ENCODE measurements at places on chromosomes 7 and 10.

DNA sequence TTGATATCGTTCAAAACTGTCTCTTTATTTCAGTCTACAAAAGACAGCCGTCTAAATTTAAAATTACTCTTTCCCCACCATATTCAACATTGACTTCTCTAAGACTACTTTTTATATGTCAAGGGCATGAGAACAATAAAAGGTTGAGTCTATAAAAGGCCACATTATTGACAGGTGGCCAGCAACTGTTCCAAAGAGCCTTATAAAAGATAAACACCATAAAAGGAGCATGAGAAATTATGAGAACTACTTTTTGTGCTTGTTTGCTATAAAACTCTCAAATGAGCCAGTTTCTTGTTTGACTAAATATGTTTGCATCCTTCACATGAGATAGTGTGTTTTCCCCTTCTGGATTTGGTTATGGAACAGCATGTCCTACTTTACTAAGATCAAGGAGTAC lies 189.2 kb downstream of the THSD7A start:
- no peak for DNase-seq

- DNase-seq = no peak
Observed at GRCh38 chr7:157938211-157938610, 601.4 kb downstream of the DNAJB6 start.

DNA sequence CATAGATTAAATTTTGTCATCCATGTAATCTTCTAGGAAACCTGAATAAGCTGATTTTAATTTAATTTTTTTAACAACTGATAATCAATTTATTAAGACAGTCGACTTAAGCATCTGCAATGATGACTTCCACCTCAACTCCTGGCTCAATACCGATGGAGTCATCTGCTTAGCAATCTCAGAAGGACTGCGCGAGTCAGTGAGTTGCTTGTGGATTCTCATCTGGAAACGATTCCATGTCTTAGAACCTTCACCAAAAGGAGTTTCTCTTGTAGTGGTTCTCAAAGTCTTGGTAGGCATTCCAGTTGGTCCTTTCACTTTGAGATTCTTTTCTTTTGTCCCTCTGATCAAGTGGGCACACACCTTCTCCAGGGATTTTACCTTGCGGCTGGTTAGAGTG lies 85.5 kb downstream of the XRCC2 start:
- DNase-seq = no peak

- DNase-seq = peak; percentile 59
Observed at GRCh38 chr7:140260352-140261104, 83.7 kb upstream of the KDM7A start.

DNA sequence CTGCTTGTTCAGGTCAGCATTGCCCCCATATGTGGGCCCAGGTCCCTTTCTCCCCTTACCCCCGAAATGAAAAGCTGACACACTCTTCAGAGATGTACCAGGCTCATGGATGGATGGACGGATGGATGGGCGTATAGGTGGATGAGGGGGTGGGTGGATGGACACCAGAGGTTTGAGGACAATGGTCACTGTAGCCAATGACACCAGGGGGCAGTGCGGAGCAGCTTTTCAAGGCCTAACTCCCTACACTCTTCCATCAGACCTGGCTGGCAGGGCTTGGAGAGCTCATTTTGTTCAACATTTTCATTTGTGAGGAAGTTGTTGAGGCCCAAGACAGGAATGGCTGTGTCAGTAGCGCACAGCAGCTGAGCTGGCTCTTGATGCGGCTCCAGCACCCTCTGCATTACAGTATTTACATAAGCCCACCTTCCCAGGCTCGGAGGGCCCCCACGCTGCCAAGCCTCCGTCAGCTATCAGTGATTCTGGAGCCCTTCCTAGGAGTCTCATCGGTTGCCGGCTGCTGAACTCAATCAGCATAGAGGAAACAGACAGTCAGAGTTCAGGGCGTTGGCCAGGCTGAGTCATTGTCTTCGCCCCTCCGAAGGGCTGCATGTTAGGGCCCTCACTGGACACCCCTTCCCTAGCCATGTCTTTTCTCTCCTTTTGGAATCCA lies 11.6 kb upstream of the FFAR4 start:
- DNase-seq = peak; percentile 91

- no peak for DNase-seq
Observed at GRCh38 chr7:94160719-94161435, 156.7 kb upstream of the BET1 start.

GRCh38 chr7:128407751-128408708 lies 1.8 kb downstream of the IMPDH1 start:
- DNase-seq = peak; percentile 98

DNA sequence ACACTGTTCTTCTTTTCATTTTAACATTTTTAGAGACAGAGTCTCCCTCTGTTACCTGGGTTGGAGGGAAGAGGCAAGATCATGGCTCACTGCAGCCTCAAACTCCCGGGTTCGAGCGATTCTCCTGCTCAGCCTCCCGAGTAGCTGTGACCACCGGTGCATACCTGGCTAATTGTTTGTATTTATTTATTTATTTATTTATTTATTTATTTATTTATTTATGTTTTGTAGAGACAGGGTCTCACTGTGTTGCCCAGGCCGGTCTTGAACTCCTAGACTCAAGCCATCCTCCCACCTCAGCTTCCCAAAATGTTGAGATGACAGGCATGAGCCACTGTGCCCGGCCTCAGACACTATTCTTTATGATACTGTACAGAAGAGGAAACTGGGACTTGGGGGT lies 1176.6 kb upstream of the AUTS2 start:
- DNase-seq = no peak

GRCh38 chr10:113985297-113985844 lies 58.3 kb upstream of the ADRB1 start:
- no peak for DNase-seq

DNA sequence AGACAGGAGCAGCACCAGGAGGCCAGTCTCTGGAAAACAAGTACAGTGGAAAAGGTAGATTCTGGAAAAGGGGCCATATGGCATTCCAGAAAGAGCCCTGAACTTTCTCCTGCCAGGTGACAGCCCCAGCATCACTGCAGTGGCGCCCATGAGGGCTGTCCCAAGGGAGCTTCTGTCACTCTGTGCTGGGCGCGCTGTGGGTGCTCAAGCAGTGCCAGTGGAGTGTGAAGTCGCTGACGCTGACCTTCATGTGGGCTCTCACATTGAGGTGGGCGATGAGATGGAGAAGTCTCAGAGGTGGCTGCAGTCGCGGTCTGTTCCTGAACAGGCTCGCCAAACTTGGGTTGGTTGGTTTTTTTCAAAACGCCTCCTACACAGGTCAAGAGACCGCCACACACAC lies 38.2 kb downstream of the FKBP6 start:
- no peak for DNase-seq

DNA sequence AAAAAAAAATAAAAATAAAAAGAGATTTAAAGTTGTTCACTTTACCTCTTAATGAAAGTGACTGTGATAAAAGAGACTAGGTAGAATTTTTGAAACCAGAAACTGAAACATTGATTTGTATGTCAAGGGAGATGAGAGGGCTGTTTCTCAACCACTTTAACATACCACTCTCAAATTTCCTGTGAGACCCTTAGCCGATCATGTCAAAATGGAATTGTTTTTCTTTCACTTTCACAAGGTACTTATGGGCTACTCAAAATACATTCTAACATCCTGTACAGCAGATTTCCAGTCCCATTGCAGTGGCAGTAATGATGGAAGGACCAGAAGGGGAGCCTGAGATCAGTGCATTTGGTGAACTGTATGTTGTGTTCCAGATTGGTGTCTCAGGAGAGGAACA lies 261.2 kb downstream of the PPP1R3A start:
- no peak for DNase-seq

- no peak for DNase-seq
Observed at GRCh38 chr7:81430761-81431160, 339.1 kb downstream of the HGF start.

DNA sequence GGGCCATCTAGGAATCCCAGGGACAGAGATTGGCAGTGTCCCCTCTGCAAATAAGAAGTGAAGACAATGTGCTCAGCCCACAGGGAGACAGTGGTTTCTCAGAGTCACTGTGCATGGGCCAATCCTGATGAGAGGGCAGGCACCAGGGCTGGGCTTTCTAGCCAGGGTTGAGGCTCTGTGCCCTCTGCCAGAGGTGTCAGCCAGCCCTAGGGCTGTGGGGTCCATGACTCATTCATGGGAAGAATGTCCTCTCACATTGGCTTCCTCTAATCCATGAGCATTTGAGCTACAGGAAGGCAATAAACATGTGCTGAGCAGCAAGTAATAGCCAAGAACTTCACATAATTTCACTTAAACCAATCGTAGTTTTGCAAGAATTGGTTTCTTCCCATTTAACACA lies 482.0 kb upstream of the MGMT start:
- DNase-seq = no peak

GRCh38 chr10:133466683-133467275 lies 13.0 kb downstream of the SCART1 start:
- no peak for DNase-seq

DNA sequence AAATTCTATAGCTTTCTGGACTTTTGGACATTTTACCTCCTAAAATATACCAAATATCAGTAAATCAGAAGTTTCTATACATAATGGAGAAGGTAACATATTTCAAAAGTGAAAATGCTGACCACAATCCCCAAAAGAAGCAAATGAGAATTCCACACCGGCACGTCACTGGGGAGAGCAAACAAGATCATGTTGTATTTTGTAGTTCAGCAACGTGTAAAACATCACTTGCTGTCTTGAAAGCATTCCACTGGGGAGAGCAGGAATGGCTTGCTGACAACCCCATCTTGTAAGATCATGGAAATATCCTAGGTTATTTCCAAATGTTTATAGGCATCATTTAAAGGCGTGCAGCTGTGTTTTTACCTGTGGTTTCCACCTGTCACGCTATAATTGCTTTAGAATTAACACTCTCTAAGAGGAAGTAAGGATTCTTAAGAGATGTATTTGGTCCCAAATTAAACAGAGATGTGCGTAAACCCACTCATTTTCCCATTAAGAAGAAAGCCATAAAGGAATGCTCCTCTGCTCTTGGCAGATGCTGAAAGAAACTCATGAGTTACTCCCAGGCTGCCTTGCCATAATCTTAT lies 397.1 kb upstream of the POT1 start:
- DNase-seq = no peak

- no peak for DNase-seq
Observed at GRCh38 chr10:49150426-49150825, 16.6 kb upstream of the FAM170B start.

- DNase-seq = no peak
Observed at GRCh38 chr7:94949532-94949931, 42.1 kb downstream of the PPP1R9A start.

- DNase-seq = no peak
Observed at GRCh38 chr10:129441372-129442009, 25.6 kb upstream of the MGMT start.

DNA sequence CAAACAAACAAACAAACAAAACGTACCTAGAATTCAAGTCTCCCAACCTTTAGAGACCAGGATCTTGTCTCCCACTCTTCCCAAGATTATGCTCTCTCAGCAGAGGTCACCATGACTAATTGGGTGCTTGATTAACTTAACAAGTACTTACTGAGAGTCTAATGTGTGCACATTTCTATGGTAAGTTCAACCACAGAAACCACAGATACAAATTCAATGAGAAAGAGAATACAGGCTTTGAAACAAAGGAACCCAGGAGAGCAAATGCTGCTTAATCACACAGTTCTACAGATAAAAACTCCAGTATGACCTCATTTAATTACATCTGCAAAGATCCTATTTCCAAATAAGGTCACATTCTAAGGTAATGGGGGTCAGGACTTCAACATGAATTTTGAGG lies 142.8 kb downstream of the DNAJC1 start:
- DNase-seq = no peak

- DNase-seq = no peak
Observed at GRCh38 chr7:139568346-139568675, 44.8 kb downstream of the CLEC2L start.

DNA sequence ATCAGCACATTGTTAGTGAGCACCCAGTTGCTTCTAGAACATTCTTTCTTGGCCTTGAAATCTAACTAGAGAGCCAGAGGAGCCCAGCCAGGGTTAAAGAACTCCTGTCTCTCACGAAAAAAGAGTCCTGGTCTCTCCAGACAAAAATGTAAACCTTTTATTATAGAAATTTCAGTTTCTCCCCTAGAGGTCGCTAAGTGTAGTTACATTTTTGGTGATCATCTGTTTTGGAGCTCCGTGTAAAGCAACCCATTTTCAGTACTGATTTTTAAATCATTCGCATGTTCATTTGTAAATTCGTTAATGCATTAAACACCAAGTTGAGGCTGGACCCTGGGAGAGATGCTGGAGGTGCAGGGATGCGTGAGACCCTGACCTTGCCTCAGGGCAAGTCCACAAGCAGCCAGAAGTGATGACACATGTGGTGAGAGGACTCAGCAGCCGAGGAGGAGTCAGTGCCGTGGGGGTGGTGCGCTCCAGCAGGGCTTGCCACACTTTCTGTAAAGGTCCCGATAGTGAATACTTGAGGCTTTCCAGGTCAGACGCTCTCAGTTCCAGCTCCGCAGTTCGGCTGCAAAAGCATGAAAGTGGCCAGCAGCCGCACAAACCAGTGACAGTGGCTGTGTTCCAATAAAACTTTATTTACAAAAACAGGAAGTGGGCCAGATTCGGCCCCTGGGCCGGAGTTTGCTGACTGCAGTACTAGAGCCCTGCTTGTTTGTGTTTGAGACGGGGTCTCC lies 578.6 kb upstream of the FOXK1 start:
- peak; percentile 9 for DNase-seq

DNA sequence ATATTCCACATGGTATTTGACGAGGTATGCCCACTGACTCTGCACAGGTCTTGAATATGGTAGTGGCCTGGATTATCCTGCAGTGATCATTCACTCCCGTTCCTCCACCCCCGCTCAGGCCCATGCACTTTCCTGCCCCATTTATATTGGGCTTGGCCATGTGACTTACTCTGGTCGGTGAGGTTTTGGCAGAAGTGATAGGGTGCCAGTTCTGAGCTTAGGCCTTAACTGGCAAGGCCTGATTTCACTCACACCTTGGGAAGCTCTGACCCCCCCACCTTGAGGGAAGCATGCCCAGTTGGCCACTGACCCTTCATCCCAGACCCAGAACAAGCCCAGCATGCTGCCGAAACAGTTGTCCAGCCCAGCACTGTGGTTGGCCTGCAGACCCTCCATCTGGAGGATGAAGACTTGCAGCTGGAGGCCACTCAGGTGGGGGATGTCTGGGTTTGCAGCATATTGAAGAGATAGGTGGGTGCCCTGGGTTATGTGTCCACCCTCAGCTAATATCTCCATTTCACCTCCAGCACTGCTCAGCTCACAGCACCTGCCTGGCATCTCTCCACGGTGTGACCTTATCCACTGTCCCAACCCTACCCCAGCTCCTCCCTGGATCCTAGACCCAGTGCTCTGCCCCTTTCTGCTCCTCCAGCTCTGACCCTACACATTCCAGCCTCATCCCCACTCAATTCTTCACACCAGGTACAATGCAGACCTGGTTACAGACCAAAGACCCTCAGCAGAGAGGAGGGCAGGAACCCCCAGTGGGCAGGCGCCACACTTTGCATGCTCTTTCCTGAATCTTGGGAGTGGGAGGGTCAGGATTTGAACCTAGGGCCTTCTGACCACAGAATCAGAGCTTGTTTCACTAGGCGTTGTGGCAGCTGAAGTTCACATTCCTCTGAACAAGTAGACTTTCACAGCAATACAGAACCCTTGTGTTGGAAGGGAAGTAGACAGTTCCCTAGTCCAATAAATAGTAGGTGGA lies 138.1 kb upstream of the CHST15 start:
- DNase-seq = no peak

- peak; percentile 27 for DNase-seq
Observed at GRCh38 chr10:127318396-127318795, 122.0 kb upstream of the INSYN2A start.

Data from NCI-H82 (cell line).